ENCODE measurements at places on chromosomes 1 and 21. TPM values are rescaled to one million over a fixed set of nuclear protein-coding genes. Genes with fewer than 3 reads are reported as not detected.

LCE1E gene
- not detected for total RNA-seq

RGS8 gene
- total RNA-seq, result not detected

ATF3 gene
- 9.0 TPM for total RNA-seq

CDCA8 gene
- 2.2 TPM for total RNA-seq

MMEL1 gene
- total RNA-seq, result not detected

SELENOF gene
- total RNA-seq, result 102 TPM

ASPM gene
- total RNA-seq, result 49.2 TPM

VWA5B1 gene
- total RNA-seq, result not detected

FRRS1 gene
- total RNA-seq, result 2.3 TPM

CHIA gene
- not detected for total RNA-seq

GAS5 gene
- 217 TPM for total RNA-seq

SFPQ gene
- 144 TPM for total RNA-seq

EXTL1 gene
- total RNA-seq, result 2.3 TPM

TRIM67 gene
- total RNA-seq, result 1.1 TPM

GPR137B gene
- 12.4 TPM for total RNA-seq

DYNLT5 gene
- 0.49 TPM for total RNA-seq

CRTC2 gene
- total RNA-seq, result 14.2 TPM

OVAAL gene
- not detected for total RNA-seq

KMO gene
- 0.33 TPM for total RNA-seq

NIPAL3 gene
- total RNA-seq, result 19.2 TPM

TRAF3IP3 gene
- total RNA-seq, result not detected

ITLN1 gene
- total RNA-seq, result not detected

ANKRD34A gene
- 1.0 TPM for total RNA-seq

PLA2G2D gene
- not detected for total RNA-seq

GABPA gene
- 8.4 TPM for total RNA-seq

CD5L gene
- not detected for total RNA-seq

CNST gene
- 8.4 TPM for total RNA-seq

EXO1 gene
- total RNA-seq, result 13.2 TPM

ADORA1 gene
- total RNA-seq, result 22.2 TPM

ALX3 gene
- total RNA-seq, result not detected

OR2M3 gene
- total RNA-seq, result not detected

NGF gene
- total RNA-seq, result 0.25 TPM

TLR5 gene
- 0.25 TPM for total RNA-seq

DHDDS gene
- 33.6 TPM for total RNA-seq

CFAP107 gene
- not detected for total RNA-seq

GJB3 gene
- total RNA-seq, result 0.98 TPM

LCE1D gene
- not detected for total RNA-seq

TCP10L gene
- total RNA-seq, result under 0.01 TPM

AMY1A gene
- not detected for total RNA-seq

KRTAP11-1 gene
- not detected for total RNA-seq

ARHGEF2 gene
- total RNA-seq, result 79.0 TPM

THEM4 gene
- total RNA-seq, result 14.1 TPM

KRTAP19-4 gene
- total RNA-seq, result not detected

HTR6 gene
- not detected for total RNA-seq

Data from mesangial cell (primary cell).